Glomerular endothelial cell (primary cell): ENCODE measurements at places on chromosomes 1 and 21. TPM values are rescaled to one million over a fixed set of nuclear protein-coding genes. Genes with fewer than 3 reads are reported as not detected.

DNA sequence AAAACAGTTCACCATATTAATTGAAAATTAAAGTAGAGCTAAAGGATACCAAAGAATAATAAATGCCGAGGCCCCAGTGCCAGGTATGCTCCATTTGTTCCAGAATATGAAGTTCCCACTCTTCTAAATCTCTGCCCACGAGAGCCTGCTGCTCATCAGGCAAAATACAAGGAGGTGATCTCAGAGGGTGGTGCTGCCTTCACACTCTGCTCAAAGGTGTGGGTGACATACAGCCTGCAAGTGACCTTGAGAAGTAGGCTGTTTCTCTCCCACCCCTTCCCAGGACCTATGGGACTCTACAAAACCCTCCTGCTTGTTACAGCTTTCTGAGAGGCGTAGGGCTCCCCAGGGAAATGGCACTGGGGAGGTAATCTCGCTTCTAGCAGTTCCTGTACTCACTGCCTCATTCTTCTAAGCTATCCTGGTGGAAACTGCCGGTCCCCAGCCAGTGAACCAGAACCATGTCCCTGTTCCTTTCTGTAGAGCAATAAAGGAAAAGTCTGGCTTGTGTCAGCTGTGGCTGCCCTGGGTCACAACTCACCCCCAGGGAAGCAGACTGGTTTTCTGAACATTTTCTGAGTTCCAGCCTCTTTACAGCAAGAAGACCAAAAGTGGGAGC, 26.9 kb upstream of the DPT start:
- DNase-seq, result no peak

GRCh38 chr1:210031473-210031872, 93.5 kb downstream of the SYT14 start:
- no peak for DNase-seq

- no peak for DNase-seq
Measured at GRCh38 chr1:233647073-233647472, 33.2 kb downstream of the KCNK1 start.

DNA sequence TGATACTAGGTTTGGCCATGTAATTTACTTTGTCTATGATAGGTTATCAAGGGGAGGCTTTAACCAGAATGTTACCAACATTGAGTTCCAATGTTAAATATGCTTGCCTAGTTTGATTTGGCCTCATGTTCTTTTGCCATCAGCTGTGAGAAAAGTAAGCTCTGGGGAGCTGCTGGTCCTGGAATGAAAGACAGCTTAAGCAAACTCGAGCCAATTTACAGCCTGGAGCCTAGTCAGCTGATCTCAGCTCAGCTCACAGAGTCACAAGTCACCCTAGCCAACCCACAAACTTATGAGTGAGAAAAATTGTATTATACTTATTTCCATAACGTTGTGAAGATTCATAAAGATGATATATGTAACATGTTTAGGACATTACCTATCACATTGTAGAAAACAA, 426.7 kb downstream of the RWDD3 start:
- DNase-seq, result no peak

- DNase-seq, result no peak
Measured at GRCh38 chr1:158121604-158122254, 59.0 kb upstream of the CD1D start.

DNA sequence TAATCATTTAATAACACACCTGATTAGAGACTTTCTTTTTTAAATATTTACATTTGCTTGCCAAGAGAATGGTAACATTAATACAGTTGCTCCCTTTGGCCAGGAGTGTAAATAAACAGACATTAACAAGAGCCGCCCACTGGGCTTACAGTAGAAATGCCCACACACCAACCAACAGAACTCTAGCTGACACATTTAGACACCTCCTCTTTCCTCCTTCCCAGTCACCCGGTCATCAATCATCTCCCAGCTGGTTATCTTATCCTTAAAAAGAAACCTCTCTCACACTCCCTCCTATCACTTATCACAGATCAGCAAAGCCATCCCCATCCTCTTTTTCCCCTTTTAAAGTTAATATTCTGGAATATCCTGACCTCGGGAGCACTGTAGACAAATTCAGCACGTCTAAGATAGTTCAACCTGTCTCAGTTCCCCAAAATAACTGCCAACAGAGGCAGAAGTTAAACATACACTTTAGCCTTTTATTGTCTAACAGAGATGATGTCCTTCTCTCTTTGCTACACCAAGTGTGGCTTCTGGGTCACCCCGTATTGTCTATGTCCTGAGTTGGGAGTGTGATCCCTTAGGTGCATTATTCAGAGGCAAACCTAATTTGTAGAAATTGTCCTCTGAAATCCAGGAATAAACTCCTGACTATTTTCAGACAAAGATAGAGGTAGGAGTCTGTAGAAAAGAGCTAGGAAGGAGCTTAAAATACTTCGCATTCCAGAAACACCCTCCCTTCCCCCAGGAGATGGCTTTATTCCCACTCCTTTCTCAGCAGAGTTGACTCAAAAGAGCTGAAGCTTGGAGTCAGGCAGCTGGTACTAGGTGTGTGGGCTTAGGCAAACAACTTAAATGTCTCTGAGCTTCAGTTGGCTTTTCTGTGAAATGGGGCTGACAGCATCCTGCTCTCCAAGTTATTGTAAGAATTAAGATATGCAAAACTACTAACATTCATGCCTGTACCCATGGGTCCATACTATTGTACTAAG, 8.8 kb downstream of the MYCL start:
- no peak for DNase-seq

GRCh38 chr1:162535501-162535900, 26.0 kb upstream of the UAP1 start:
- no peak for DNase-seq

GRCh38 chr1:227131193-227131592, 187.1 kb downstream of the CDC42BPA start:
- no peak for DNase-seq

Gene PALMD
- 83.9 and 122 TPM in 2 replicates for total RNA-seq

Gene LYPD8
- total RNA-seq, result not detected in 2 replicates

Gene FTCD
- total RNA-seq, result 0.64 TPM in 1 of 2 replicates, not detected in the other

DNA sequence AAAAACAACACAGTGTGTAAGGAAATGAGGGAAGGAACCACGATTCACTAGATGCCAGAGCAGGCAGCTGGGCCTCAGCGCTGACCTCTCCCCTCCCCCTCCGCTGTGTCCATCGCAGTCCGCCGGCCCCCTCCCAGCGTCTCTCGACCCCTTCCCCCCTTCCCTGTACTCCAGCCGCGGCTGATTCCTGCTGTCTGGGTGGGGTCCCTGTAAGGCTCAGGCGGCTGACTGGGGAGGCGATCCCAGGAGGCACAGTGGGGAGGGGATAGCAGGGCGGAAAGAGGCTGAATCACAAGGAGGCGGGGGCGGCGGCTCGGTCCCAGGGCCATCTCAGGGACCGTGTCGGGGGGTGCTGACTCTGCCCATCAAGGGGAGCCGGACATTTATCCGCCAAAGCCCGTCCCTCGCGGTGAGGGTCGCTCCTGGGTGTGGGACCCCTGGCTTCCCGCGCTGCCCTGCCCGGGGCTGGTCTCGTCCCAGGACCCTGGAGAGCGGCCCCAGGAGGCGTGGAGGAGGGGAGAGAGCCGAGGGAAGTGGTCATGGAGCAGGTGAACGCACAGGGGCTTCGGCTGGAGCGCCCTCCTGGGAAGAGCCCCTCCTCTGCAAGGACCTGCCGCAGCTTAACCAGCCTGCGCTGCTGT, 241.9 kb downstream of the PTPRU start:
- no peak for DNase-seq

Gene EXO1
- total RNA-seq, result 3.8 and 4.3 TPM in 2 replicates

- no peak for DNase-seq
Measured at GRCh38 chr21:44943005-44943685, 3.3 kb downstream of the SLX9 start.

Gene C4BPA
- total RNA-seq, result not detected in 2 replicates

- DNase-seq, result no peak
Measured at GRCh38 chr1:154755858-154756730, 114.0 kb downstream of the KCNN3 start.

Gene CPT2
- 14.1 and 14.8 TPM in 2 replicates for total RNA-seq

- DNase-seq, result no peak
Measured at GRCh38 chr1:111998332-111998731, 8.9 kb upstream of the KCND3 start.

Gene CFAP107
- total RNA-seq, result not detected in 2 replicates

DNA sequence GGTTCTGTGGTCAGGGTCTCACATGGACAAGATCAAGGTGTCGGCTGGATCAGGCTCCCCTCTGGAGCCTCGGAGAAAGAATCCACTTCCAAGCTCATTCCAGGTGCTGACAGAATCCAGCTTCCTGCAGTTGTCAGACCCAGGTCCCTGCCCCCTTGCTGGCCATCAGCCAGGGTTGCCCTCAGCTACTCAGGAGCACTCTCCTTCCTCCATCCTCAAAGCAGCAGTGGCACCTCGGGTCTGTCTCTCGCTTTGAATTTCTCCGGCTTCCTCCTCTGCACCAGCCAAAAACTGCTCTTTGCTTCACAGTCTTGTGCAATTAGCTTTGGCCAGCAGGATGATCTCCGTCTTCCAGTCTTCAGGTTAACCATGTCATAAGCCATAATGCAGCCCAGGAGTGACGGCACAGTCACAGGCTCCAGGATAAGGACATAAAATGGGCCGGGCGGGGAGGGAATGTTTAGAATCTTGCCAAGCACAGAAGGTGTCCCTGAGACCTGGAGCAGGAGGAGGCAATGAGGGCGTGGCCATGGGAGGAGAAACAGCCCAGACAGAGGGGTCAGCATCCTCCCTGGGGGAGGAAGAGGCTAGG, 79.4 kb upstream of the SLC25A33 start:
- no peak for DNase-seq

Gene LCE1F
- total RNA-seq, result not detected in 2 replicates

- DNase-seq, result no peak
Measured at GRCh38 chr1:223087291-223088255, 55.5 kb downstream of the TLR5 start.

DNA sequence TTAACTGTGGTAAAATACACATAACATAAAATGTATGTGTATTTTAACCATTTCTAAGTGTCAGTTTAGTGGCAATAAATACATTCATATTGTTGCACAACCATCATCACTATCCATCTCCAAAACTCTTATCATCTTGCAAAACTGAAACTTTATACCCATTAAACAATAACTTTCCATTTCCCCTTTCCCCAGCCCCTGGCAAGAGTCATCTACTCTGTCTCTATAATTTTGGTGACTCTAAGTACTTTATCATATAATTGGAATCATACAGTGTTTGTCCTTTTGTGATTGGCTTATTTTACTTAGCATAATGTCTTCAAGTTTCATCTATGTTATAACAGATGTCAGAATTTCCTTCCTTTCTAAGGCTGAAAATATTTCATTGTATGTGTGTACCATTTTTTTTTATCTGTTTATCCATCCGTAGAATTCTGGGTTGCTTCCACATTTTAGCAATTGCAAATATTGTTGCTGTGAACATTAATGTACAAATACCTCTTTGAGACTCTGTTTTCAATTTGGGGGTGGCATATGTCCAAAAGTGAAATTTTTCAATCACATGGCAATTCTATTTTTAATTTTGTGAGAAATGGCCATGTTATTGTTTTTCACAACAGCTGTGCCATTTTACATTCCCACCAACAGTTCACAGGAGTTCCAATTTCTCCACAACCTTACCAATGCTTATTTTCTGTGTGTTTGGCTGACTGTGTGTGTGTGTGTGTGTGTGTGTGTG, 153.9 kb upstream of the GORAB start:
- no peak for DNase-seq

- peak; percentile 3 for DNase-seq
Measured at GRCh38 chr1:6116137-6116536, 64.0 kb downstream of the CHD5 start.

GRCh38 chr1:17610085-17610484, 70.6 kb downstream of the ARHGEF10L start:
- no peak for DNase-seq

DNA sequence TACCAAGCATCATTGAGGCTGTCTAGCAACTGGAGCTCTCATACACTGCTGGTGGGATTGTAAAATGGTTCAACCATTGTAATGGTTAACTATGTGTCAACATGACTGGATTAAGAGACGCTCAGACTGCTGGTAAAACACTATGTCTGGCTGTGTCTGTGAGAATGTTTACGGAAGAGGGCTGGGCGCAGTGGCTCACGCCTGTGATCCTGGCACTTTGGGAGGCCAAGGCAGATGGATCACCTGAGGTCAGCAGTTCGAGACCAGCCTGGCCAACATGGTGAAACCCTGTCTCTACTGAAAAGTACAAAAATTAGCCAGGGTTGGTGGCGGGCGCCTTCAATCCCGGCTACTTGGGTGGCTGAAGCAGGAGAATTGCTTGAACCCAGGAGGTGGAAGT, 4.8 kb upstream of the FCRLA start:
- no peak for DNase-seq

Gene BEND5
- total RNA-seq, result 0.12 and 0.29 TPM in 2 replicates

GRCh38 chr1:30850607-30851006, 58.0 kb downstream of the SDC3 start:
- DNase-seq, result no peak

Gene FMO2
- total RNA-seq, result not detected in 2 replicates

Gene LMOD1
- 0.93 TPM in 1 of 2 replicates, not detected in the other for total RNA-seq

Gene LRRC41
- total RNA-seq, result 82.7 and 94.9 TPM in 2 replicates

Gene C1QTNF12
- 0.76 and 1.7 TPM in 2 replicates for total RNA-seq

- DNase-seq, result peak; percentile 70
Measured at GRCh38 chr1:115084902-115085511, 4.3 kb downstream of the TSPAN2 start.

Gene KRTAP19-3
- total RNA-seq, result not detected in 2 replicates

Gene S100A2
- total RNA-seq, result 3.9 and 9.4 TPM in 2 replicates

- DNase-seq, result no peak
Measured at GRCh38 chr1:44436401-44437106, 31.5 kb downstream of the RNF220 start.

DNA sequence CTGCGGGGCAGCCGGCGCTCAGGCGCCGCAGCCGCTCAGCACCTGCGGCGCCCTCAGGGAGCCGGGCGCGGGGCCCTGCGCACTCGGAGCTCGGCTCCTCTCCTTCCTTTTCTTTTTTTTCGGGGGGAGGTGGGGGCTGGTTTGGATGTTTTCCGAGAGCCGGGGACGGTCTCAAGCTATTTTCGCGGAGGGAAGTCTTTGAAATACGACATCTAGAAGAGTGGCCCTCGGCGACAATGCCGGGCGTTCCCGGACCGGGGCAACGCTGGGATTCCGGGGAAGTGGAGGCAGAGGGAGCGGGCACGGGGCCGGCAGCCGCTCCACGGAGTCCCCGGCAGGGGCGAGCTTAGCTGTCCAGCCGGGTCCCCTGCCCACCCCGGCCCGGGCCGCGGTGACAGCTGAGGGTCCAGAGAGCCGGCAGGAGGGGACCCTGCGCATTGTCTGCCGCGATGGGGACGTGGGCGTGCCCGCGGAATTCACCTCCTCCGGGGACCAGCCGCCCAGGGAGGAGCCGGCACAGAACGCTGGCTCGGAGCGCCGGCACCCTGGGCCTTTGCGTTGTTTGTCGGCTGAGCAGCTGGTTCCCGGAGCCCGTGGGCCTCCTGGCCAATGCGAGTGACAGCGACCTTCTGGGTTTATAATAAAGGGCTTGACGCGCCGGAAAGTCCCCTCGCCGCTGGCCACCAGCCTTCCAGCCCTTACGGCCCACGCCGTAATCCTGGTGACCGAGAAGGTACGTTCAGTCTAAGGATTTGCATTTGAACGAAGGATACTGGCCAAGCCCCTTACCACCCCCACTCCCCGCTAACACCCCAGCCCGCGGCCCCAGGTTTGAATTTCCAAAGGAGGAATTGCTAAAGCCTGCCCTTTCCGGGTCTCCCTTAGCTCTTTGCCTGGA, 582 bp downstream of the SLC37A1 start:
- no peak for DNase-seq
